ENCODE measurements at places on chromosomes 5 and 9.
A peak's percentile ranks its signal among the peaks of the same experiment; 100 is the strongest.

GRCh38 chr9:86676396-86676795 lies 270.9 kb downstream of the GAS1 start:
- no peak for DNase-seq

- peak; percentile 89 for DNase-seq
Observed at GRCh38 chr5:5341531-5342292, 80.8 kb upstream of the ICE1 start.

DNA sequence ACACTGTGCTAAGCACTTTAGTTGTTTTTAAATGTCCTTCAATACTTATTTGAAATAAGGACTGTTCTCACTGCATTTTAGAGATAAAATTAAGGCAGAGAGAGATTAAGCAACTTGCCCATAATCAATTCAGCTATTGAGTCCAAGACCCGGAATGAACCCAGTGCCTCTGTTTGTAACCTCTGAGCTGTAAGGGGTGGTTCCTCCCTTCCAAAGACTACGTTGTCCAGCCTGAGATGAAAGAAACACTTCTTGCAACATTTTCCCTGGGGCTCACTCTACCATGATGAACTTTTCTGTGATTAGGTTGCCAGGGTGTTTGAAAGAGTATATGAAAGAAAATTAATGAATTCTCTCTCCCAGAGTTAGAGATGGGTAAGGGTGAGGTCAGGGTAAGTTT lies 22.0 kb upstream of the MAP1B start:
- DNase-seq: no peak

DNA sequence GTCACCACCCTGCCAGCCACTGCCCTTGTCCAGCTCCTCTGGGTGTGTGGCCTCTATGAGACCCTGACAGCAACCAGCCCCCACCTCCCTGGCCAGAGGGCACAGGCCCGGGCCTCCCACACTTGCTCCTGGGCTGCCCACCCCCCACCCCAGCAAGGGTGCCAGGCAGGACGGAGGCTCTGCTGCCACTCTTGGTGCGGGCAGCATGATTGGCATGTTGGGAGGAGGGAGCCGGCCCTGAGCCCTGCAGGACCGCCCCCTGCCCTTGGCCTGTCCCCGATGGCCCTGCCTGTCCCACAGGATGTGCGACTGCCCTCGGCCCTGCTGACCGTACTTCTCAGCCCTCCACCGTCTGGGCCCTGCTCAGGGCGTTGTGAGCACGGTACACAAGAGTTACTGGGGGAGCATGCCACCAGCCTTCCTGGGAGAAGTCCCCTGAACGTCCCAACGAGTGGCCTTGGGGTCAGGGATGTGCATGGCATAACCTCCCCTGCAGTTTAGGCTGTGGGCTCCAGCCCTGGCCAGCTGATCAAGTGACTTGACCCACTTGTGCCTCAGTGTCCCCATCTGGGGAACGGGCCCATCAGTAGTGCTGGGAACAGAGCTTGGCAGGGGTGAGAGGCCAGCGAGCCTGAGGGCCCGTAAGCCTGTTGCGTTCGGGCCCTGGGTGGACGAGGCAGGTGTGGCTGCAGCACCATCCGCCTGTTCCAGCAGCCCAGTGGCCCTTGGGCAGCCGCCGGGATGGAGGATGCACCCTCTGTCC lies 16.0 kb downstream of the GPSM1 start:
- DNase-seq: no peak

DNA sequence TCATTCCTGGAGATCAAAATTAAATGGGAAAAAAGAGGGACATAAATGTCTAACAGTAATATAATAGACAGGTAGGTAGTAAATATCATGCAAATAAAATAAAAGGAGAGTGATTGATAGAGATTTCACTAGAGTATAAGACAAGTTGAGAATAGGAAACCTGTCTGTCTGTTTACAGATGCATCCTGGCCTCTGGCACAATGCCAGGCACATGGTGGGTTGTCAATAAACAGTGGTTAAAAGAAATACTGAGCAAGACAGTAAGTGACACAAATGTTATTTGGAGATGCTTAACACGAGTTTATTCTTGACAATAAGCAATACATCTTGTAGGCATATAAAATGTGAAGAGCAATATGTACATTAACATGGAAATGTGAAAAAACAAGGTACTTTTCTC lies 33.3 kb downstream of the RICTOR start:
- no peak for DNase-seq

- no peak for DNase-seq
Observed at GRCh38 chr5:120368923-120369715, 95.0 kb upstream of the PRR16 start.

- no peak for DNase-seq
Observed at GRCh38 chr5:8473827-8474568, 605.0 kb downstream of the MTRR start.

DNA sequence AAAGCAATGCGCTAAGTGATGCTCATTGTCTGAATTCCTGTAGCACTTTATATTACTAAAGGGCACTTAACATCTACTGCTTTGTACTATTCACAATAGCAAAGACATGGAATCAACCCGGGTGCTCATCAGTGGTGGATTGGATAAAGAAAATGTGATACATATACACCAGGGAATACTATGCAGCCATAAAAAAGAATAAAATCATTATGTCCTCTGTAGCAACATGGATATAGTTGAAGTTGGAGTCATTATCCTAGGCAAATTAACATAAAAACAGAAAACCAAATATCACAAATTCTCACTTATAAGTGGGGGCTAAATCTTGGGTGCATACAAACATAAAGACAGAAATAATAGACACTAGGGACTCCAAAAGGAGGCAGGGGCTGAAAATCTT lies 308.3 kb downstream of the TRPM3 start:
- no peak for DNase-seq

DNA sequence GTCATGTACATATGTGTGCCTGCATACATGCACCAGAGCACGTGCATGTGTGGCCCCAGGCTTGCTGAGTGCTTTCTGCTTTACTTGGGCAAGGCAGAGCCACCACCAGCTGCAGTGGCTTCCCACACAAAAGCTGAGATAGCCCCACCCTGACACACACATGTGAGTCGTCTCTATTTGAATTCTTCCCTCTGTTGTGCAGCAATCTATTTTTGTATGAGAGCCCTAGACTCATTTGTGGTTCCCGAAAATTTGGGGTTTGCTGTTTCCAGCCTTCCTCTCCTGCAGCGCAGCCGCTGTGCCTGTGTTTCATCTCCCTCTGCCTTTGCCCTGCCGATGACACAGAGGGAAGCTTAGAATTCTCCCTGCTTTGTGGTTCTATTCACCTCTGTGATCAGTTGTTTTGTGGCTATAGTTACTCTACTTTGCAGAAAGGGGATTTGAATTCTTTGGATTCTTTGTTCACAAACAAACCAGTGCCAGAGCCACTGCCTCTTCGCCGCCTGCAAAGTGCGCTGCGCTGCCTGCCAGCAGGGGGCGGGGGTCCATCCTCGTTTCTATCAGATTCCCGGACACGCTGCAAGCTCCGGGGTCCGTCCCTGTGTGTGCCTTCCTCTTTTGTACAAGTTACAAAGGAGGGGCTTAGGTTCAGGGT lies 95.8 kb upstream of the DAP start:
- peak; percentile 84 for DNase-seq

DNA sequence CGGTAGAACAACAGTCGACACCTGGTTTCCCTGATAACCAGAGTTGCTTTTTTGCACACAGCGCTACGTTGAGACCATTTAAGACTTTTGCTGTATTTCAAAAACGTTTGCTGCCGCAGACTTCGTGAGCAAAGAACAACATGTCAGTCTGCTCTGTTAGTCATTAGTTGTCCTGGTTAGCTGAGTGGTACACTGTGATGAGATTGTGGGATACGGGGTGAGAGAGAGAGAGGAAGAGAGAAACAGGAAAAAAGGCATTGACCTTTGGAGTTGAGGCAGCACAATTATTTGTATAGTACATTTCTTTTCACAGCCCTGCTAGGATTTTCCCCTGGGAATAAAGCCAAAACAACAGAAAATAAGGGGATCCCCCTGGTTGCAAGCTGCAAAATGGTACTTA lies 306.1 kb upstream of the WWC1 start:
- DNase-seq: no peak

DNA sequence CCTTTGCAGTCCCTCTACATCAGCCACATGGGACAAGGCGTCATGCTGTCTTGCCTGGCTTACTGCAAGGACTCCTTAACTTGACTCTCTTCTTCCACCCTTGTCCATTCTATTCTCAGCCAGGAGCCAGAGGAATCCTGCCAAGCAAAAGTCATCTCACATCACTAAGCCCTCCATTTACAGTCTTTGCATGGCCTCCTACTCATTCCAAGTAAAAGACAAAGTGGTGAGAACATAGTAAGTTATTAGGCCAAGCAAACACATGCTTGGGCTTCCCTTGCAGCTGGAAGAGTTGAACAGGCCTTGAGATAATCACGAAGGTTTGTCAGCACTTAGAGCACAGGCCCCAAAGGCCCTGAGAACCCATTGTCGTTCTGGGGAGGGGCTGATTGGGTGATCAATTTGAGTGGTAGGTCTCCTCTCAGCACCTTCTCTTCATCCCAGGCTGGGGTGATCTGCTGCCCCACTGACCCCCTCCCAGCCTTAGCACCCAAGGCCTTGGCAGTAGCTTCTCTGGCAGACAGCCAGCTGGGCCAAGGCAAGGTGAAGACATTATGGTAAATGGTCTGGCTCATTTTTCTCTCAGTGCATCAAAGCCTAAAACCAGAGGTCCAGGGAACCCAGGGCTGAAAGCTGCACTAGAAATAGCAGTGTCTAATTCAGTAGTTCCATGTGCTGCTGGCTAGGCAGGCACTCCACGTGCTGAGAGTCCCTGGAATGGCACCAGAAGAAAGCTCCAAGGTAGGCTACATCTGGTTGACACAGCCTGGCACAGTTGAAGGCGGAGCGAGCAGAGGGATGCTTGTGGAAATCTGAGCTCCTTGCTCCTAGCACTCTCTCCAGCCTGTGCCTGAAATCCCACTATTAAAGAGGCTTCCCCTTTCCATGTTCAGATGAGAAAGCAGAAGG lies 121.4 kb downstream of the ASTN2 start:
- DNase-seq: no peak

DNA sequence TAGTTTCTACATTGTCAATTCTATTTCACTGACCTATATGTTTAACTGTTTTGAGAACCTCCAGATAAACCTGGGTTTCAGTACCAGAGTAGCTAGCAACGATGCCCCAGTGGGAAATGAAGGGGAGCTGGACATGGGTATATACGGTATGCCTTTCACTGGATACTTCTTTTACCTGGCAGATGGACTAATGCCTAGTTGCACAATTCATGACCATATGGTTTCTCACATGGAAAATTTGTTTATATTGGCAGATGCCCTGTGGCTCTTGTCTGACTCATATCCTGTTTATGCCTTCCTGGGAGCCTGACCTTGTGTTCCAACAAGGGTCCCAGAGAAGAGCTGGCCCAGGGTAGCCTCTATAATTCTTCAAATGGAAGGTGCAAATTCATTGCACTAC lies 144.1 kb downstream of the MAT2B start:
- DNase-seq: peak; percentile 1

DNA sequence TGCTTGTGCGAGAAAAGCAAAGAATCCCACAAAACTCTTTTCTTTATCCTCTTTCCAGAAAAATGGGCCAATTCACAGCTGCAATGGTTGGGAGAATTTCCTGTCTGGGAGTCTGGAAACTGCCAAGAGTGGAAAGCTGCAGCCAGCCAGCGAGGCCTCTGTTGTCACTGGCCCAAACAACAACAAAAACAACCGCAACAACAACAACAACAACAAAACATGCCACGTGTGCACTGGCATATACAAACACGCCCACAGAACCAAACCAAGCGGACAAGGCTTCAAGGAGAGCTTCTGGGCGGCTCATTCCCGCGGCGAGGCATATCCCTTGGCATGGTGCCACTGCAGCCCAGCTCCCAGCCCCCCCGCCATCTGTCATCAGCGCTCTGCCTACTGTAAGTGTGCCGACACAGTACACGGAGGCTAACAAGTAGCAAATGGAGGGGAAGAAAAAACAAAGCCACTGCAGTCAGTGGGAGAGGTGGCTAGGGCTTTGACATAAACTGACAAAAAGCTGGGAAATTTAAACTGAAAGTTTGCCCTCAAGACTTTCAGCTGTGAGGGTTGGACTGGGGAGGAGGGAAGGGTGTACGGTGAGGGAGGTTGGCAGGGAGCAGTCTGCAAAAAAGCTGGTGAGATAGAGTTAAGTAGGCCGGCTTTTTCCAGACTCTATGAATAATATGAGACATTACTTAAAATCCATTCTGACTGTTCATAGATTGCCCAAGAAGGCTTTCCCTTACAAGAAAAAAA lies 165.0 kb upstream of the ZNF462 start:
- DNase-seq: peak; percentile 76

DNA sequence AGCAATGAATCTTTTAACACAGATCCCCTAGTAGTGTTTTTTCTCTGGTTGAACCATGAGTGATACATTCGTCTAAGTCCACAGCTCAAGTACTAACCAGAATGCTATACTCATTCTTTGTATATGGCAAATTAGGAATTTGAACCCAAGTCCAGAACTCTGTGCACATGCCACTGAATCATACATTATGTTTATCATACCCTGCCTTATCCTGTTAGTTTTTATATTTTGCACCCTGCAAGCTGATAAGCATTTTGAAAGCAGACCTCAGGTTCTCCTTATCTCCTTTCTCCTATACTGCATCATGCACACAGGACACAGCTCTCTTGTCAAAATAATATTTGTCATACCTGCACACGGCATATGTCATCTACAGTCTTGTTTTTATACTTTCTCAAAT lies 54.6 kb upstream of the ELL2 start:
- DNase-seq: no peak

GRCh38 chr5:174327317-174327864 lies 281.9 kb downstream of the NSG2 start:
- peak; percentile 85 for DNase-seq

- DNase-seq: no peak
Observed at GRCh38 chr9:27206041-27206440, 90.9 kb downstream of the EQTN start.

- DNase-seq: no peak
Observed at GRCh38 chr9:91180930-91181268, 180.8 kb downstream of the AUH start.

DNA sequence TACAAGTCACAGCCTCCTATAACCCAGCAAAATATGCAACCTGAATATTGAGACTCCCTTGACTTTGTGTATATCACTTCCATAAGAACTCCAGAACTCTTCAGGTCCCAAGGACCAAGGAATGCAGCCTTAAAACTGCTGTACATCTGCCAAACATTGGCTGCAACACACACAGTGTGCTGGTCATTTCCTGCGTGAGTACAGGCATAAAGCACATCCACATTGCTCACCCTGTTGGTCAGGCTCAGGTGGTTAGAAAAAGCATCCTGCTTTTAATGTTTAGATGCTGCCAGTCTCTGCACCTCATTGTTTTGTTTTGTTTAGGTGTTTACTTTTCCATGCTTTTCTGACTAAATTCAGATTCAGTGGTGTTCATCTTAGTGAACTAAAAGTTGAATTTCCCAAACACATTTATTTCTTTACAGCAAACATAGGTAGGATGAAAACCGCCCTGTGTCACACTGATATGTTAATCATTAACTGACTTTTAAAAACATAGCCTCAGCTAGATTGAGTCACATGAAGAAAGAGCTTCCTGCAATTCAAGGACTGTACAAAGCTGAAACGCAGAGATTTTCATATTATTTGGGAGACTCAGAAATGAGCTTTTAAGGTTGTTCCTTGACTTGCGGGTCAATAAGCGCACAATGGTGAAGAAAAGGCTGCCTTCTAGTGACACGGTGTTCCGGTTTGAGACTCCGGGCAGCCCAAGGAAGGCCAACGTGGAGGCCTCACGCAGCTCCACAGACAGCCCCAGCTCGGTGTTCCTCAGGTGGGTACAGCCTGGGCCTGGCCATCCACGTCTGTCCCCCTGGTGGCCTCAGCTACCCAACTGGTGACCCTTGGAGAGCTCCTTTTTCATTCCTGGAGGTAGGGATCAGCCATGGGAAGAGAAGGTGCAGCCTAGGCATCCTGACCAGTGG lies 52.2 kb upstream of the GRAMD2B start:
- DNase-seq: peak; percentile 80

All from EH (cell line).